ENCODE measurements at places on chromosomes 13 and 19.

DNA sequence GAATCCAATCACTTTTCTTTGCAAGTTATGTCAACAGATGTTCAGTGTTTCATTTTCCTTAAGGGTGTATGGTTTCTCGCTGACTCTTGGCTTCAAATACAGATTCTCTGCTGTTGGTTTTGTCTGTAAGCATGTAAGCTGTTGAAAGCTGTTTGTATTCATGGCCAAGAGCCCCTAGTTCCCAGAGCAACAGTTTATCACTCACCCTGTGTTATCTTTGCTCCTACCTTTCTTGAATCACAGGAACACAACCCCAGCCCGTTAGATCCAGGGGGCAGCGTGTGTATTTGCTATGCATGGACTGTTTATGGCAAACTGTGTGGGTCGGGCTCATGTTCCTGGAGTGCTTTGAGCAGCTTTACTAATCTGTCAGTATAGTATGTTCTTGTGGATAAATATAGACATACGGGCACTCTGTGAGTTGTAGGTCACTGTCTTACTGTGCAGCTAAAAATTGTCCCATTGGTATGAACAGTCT, 28.9 kb downstream of the FRY start:
- no peak for DNase-seq

DNA sequence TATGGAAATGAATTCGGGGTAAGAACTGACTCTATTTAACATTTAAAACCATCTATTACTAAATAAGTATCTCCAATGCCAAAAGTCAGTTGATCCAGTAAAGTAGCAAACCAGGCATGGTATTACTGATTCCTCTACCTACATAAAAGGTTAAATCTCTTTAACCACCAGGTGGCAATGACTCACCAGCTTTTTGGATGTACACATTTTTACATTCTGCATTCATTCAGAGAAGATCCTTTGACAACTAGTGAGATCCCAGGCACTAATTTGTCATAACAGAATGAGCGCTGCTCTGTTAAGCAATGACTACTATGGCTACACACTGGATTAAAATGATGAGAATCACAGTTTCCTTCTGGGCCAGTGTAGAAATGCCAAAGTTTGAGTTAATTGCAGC, 329.8 kb upstream of the GPC6 start:
- DNase-seq = no peak

DNA sequence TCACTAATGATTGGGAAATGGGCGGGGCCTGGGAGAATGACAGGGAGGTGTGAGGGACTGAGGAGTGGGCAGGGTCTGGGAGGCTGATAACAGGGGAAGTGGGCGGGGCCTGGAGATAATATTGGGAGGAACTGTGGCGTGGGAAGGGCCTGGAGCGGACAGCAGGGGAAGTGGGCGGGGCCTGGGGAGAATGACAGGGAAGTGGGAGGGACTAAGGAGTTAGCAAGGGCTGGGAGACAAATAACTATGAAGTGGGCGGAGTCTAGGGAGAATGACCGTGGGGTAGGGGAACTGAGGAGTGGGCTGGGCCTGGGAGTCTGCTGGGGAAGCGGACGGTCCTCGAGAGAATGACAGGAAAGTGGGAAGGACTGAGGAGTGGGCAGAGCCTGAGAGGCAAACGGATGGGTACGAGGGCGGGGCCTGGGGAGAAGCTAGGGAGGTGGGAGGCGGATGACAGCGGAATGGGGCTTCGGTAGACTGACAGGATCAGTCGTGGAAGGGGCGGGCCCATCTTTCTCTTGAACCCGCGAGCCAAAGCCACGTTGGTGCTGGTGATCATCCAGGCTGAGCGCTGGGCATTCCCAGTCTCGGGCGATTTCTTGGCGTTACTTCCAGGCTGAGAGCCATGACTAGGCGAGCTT, 14.0 kb upstream of the TUBB4A start:
- DNase-seq = peak; percentile 98

DNA sequence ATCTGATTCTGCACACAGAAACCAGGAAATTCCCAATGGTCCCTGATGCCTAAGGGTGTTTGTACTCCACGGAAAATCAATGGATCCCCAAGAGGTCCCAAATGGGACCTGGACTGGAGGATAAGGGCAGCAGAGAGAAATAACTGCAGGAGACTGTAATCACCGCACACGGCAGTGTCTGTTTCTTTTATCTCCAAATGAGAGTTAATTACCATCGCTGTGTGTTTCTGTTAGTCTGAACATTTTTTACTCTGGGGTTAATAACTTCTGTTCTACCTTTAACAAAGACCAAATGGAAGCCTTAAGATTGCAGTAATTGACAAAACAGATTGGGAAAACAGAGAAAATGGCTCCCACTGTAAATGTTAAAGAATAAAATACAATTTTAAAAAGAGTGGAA, 320.9 kb downstream of the DCLK1 start:
- no peak for DNase-seq

- no peak for DNase-seq
Measured at GRCh38 chr13:60134376-60134775, 29.4 kb downstream of the DIAPH3 start.

GRCh38 chr13:60163478-60164233, at the start of gene DIAPH3:
Gene DIAPH3 (minus strand): TSS chr13:60163928. CDS start chr13:60163766, 162 bp downstream.
- DNase-seq = peak; percentile 98

DNA sequence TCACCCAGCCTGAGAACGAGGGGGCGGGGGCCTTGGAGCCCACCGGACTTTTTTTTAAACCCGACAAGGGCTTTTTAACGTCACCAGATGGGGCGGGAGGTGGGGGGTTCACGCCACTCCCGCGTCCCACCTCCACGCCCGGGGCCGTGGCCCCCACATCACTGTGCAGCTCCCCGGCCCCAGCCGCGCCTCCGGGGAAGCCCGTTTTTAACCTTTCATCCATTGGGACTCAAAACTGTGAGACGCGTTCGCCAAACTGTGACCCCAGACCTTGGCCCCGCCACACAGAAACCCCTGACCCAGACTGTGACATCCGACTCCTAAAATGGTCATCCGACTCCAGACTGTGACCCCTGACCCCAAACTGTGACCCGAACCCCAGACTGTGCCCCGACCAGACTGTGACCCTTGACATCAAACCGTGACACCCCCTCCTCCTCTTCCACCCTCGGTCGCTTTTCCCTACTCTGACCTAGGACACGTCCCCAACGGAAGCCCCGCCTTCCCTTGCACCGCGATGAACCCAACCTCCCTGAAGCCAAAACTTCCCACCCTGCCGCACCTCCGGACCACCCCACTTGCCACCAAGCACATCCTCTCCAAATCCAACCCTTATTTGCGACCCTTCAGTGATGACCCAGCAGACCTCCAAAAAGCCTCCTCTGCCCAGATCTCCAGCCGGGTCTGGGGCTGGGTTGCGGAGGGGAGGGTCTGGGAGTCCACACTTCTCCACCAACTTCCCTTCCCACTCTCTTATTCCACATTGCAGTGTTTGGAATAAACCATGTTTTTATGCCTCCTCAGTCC, 1.5 kb upstream of the GRWD1 start:
- no peak for DNase-seq

DNA sequence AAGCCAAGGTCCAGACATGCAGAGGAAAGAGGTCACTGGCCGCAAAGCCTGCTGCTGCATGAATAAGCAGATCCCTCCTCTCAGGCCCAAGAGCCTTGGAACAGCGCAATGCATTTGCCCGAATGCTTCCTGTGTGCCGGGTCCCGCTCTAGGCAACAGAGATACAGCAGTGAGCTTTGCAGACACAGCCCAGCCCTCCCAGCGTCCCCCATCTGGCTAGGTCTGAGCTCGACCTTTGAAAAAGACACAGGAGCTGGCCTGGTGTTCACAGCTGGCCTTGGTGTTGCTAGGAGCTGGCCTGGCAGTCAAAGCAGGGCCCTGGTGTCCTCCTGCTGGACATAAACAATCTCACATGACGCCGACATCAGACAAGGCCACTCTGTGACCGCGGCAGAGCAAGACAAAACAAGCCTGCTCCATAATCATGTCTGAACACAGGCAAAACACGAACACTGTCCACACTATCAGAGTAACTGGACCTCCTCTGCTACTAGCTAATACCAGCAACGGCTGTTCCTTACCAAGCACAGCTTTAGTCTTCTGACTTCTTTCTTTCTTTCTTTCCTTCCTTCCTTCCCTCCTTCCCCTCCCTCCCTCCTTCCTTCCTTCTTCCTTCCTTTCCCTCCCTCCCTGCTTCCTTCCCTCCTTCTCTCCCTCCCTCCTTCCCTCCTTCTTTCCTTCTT, 5.7 kb upstream of the PEX11G start:
- DNase-seq = no peak

DNA sequence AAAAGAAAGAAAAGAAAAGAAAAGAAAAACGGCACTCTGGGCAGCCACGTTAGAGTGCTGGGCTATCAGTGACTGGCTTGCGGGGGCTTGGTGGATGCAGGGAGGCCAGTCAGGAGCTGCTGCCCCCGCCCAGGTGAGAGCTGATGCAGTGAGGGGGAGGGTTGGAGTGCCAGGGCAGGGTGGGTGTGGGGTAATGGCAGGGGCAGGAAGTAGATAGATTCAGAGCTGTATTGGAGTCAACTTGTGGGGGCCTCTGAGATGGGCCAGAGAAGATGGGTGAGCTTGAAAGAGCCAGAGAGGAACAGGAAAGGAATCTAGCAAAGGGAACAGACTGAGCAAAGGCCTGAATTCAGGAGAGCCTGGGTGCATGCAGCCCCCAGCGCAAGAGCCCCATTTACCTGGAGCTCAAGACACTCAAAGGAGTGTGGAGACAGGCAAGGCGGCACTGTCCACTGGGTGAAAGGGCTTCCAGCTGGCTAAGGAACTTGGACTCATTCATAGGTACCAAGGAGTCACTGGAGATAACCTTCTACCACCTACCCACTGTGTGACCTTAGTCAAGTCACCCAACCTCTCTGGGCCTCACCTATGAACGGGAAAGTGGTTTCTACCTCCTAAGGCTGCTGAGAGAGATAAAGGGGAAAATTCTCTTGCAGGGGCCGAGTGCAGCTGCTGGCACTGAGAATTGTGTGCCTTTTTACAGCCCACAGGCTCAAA, 20.2 kb downstream of the VSTM2B start:
- no peak for DNase-seq

DNA sequence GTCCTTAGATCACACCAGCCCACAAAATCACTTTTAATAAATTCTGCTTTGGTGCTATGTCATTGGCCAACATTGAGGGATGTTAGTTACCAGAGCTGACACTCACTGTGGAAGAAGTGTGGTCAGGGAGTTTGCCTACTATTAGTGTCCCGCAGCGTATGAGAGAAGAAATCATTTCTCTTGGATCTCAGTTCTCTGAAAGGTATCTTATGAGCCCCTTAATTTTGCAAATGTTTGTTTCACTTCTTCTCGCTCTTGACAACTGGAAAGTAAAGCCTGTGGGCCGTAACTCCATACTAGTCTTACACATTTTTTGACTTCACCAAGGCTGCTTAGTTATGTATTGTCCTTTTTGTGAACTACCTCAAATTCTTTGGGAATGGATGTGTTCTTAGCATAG, 80.9 kb downstream of the FLT1 start:
- DNase-seq = no peak

GRCh38 chr13:80360453-80360800, 19.5 kb upstream of the SPRY2 start:
- DNase-seq = no peak

DNA sequence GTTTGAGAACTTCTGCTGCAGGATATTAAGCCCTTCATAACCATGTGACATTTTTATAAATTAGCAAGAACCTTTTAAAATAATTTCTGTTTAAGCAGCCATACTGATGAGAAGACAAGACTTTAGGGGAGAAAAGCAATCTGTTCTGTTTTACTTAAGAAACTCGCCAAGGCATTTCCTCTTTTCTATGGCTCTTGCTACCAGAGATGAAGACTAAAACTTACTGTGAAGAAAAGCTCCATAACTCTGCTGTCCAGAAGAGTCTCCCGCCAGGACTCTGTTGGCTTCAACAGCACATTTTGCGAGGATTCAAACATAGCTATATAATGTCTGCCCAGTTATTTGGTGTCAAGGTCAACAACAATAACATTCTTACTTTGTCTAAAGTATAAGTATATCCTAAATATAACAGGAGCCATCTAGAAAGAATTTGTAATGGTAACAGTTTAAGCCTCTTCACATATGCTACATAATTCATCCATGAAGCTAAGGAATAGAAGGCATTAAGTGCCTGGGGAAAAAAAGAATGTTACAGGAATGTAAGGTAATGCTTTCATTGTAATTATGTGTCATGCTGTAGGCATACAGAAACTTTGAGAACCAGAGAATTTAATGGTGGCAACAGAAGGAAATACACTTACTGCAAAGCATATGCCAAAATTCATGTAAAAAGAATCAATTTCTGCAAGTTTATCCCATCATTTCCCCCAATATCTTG, 53.2 kb upstream of the EEF1AKMT1 start:
- no peak for DNase-seq

DNA sequence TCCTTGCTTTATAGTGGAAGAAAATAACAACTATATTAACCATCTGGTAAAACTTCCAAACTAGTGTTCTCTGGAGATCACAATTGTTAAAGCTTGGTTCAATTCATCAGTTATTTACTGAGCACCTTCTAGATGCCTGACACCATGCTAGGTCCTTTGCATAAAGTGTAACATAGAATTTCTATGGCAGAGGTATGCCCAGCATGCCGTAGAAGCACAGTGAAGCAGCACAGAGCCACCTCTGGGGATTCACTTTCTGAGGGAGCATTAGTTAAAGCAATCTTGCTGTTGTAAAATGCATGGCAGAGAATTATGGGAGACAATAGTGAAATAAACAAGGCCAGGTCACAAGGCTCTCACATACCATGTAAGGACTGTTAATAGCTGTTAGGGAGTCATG, 75.2 kb downstream of the LRRC63 start:
- DNase-seq = no peak

DNA sequence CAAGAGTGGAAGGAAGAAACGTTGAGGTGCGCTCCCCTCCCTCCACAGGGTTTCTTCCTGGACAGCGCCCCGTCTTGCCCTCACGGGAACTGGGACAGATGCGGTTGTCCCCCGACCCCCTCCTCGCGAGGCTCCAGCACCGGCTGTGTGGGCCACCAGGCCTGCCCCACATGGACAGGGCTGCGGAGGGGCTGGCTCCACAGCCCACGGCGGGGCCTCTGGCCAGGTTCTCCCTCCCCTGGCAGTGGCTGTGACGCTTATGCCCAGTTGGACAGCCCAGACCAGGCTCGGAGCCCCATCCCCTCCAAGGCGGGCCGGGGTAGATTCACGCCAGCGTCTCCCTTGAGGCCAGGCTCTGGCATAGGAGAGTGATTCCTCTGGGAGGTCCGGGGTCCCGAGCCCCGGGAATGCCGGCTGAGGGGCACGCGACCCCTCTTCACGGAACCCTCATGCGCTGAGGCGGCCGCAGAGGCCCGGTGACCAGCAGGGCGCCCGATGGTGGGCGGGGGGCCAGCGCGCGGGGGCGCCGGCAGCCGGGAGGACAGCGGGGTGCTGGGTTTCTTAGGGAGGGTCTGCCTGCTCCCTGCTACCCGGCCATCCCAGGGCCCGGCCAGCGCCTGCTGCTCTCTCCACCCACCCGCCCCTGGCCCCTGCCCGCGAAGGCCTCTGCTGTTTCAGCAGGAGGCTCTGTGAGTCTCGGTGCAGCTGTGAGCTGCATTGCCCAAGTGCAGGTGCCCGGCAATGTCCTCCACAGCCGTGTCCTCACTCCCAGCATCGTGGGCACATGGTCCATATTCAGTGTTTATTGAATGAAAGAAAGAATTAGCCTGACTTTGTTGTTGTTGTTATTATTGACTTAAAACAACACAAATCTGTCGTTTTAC, 20.3 kb upstream of the GAS6 start:
- DNase-seq = no peak
